ENCODE measurements at places on chromosomes 7 and 10.

DNA sequence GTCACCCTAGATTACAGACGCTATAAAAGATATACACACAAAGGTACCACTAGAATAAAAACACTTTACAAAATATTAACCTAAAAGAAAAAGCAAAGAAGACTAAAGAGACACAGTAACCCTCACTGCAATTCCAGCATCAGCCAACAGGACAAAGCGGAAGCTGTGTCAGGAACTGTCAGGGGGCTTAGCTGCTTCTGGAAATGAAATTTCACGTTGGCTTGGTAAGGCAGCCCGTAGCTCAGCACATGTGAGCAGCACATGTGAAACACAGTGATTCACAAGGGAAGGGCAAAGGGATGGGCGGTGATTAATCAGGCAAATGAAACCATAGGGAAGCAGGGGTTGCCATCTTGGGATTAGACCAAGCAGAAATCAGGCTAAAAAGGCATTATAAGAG is 195.4 kb downstream of the MGMT start:
- no peaks in the 10 kb centered on the region for H3K27me3 ChIP-seq
- no peak overlapping the region for H3K4me3 ChIP-seq
- no peak for DNase-seq
- no peak overlapping the region for H3K27ac ChIP-seq

DNA sequence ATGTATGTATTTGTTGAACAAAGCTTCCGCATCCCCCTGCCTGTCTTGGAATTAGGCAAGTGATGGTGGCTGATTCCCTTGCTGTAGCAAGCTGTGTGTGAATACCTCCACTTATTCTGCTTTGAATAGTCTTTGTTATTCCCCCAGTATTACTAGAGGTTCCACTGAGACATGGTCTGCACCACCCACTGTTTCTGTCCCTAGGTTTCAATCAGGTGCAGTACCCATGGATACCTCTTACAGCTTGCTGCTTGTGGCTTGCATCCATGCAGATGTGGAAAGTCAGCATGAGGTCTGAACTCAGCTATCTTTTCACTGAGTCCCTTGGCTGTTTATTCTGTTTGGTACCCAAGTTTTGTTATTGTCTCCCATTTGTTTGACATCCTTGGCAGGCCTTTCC is 447.4 kb downstream of the GRM8 start:
- no peaks in the 10 kb centered on the region for H3K36me3 ChIP-seq
- H3K4me1 ChIP-seq, result no peaks in the 10 kb centered on the region
- no peaks in the 10 kb centered on the region for H3K27me3 ChIP-seq

GRCh38 chr10:32790483-32790882 is 167.5 kb downstream of the ITGB1 start:
- H3K4me3 ChIP-seq, result no peak overlapping the region
- H3K27ac ChIP-seq, result no peak overlapping the region
- H3K36me3 ChIP-seq, result no peaks in the 10 kb centered on the region
- H3K27me3 ChIP-seq, result no peaks in the 10 kb centered on the region
- no peaks in the 10 kb centered on the region for H3K4me1 ChIP-seq
- DNase-seq, result no peak

DNA sequence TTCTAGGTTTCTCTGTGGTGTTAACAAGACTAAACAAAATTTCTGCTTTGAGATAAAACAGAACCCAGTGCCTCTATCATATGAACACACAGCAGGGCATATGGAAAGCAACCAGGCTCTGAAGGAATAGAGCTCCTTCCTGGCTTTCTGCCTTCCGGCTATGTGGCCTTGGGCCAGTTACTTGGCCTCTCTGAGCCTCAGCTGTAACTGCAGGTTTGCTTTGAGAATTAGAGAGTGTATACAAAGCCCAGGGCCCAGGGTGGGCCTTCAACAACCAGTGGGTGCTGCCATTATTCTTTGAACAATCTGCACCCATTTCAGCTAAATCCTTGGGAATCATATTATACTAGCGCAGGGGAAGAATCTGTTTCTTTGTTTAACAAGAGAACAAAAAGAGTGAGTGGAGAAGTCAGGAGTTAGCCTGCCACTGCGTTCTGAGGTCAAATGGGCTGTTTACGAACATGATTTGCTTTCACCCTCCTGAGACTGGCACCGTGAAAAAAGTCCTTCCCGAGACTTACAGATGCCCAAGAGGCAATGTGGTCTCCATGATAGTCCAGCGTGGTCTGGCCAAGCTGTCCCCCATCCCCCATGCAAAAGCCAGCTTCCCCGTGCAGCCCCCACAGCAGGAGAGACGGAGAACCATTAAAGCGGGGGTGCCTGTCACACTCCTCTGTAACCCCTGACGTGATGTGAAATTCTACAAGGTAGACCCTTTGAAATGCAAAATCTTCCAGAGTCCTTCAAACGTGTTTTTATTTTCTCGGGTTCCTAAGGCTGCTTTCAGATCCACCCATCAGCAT is 4.9 kb downstream of the FAM53B start:
- peak overlapping the region; percentile 87 for H3K27ac ChIP-seq
- H3K36me3 ChIP-seq, result peaks cover 13% of the 10 kb centered on the region

GRCh38 chr7:75889223-75889825 is 10.5 kb downstream of the RHBDD2 start:
- DNase-seq, result no peak
- peaks cover 65% of the 10 kb centered on the region for H3K36me3 ChIP-seq
- H3K4me1 ChIP-seq, result peaks cover 19% of the 10 kb centered on the region
- H3K27ac ChIP-seq, result no peak overlapping the region
- H3K4me3 ChIP-seq, result no peak overlapping the region
- H3K27me3 ChIP-seq, result no peaks in the 10 kb centered on the region
